ENCODE measurements at places on chromosomes 5 and 9.

DNA sequence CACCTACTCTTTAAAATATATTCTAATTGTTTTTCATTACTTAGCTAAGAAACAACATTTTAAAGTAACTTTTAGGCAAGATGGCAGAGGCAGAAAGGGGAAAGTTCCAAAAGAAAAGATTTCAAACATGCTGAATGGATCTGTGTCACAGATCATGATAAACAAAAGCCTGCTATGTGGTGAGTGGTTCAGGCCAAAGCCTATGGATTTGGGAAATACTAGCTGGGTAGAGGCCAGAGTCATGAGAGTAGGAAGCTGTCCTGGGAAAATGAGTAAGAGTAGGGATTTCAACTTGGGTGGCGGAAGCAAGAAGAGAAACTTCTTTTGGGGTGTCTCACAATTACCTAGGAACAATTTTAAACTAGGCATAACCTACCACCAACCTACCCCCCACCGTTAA lies 68.7 kb upstream of the GRHPR start:
- DNase-seq = no peak

DNA sequence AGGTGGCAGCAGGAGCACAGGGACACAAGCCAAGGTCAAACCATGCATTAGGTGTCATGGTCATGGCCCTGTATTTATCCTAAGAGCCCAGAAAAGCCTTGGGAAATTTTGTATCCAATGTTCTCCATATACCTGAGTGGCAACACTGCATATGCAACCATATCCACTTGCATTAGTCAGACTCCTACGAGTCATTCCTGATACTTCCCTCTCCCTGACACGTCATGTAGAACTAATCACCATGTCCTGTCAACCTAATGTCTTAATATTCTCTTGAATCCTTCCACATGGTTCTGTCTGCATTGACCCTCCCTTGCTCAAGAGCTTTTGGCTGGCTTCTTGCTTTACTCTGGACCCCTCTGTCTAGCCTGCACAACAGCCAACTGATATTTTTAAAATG lies 9.4 kb downstream of the SCGB3A2 start:
- no peak for DNase-seq

GRCh38 chr5:173835131-173835530 lies 53.0 kb upstream of the CPEB4 start:
- no peak for DNase-seq

DNA sequence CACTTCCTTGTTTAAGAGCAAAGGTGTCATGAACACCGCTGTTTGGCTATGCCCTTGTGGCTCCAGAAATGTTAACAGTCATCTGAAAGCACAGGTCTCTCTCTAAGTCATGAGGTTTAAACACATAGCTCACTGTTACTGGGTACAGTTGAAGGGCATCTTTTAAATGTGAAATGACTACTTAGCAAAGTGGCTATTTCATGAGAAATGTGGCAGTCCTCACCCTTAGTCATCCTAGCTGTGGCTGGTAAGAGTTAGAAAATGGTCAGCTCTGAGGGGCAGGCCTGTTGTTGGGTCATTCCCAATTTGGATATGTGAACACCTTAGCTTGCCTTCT lies 24.2 kb upstream of the TMEM171 start:
- DNase-seq = no peak

DNA sequence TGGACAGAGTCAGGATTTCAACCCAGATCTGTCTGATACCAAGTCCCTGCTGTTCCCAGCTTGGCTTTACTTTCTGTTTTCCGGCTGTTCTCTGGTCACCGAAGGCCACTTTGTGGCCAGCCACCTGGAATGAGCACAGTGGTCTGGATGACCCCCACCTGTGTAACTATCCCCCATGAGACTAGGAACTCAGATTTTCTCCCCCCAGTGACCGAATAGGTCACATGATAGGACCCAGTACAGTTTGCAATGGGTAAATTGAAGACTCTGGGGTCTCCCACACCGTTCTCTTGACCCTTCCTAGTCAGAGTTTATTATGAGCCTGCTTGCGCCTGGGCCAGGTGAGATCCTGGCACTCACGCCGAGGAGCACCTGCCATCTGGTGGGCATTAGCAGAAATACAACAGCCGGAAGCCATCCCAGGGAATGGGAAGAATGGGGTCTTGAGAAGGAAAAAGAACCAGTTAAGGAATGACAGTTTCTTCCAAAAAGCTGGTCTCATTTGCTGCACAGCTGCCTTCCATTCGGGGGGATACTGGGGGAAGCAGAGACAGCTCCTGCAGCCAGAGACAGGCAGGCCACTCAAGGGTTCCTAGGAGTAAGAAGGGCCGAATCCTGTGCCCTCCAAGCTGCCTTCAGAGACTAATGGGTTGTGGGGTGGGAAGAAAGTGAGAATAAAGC lies 7.1 kb downstream of the PHYHD1 start:
- DNase-seq = peak; percentile 56

DNA sequence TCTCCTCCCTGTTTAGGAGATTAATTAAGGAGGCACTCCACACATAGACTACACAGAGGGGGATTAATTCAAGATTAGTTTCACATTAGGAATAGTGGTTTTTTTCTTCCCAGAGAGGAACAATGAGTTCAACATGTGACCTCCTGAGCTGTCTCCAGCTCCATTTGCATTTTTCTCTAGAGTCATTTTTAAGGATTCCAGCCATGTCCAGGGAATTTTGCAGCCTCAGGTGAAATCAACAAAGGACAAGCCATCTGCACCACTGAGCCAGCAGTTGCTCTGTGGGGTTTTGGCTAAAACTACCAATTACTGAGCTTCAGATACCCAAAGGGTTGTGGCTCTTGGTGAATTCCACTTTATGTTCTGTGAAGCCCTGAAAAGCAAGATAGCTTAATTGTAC lies 258.5 kb upstream of the PPP1R2B start:
- no peak for DNase-seq

DNA sequence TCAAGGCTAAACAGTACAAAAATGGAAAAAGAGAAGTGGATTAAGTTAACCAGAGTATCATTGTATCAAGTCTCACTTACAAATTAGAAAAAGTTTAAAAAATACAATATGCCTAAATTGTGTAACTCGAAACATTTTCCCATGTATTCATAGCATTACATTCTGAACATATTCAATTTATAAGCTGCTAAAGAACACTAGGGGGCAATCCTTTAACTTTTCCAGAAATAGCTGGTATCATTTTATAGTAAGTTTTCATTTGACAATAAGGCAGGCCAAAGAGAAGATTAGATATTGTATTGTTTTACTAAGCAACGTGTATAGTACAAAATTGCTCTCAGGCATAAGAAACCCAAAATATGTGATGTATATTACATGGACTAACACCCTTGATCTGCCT lies 234.6 kb downstream of the ADGRV1 start:
- DNase-seq = no peak

DNA sequence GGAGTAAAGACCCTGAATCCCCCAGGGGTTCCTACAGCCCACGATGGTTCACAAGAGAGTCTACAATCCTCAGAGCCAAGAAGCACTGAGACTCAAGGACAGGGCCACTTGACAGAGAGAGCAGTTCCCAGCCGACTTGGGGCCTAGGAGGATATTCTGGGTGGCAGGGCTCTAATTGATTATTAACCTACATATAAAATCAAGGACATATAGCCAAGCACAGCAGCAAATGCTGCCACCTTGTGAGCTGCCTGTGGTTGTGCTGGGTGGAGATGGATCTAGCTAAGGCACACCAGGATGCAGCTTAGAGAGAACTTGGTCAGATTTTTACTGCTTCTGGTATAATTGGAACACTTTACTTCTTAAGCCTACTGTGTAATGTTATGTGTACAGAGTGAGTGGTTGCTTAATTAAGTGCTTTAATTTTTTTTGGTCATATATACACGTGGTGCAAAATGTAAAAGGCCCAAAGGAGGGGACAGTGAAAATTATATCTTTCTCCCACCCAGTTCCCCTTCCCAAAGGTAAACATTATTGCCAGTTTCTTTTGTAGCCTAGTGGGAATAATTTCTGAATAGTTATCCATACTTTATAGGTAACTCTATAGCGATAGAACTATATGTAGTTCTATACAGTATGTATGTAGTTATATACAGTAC lies 78.8 kb downstream of the F2RL2 start:
- peak; percentile 15 for DNase-seq

- DNase-seq = peak; percentile 90
These were observed 213.3 kb downstream of the CDK5RAP2 start for GRCh38 chr9:120366644-120367019.

DNA sequence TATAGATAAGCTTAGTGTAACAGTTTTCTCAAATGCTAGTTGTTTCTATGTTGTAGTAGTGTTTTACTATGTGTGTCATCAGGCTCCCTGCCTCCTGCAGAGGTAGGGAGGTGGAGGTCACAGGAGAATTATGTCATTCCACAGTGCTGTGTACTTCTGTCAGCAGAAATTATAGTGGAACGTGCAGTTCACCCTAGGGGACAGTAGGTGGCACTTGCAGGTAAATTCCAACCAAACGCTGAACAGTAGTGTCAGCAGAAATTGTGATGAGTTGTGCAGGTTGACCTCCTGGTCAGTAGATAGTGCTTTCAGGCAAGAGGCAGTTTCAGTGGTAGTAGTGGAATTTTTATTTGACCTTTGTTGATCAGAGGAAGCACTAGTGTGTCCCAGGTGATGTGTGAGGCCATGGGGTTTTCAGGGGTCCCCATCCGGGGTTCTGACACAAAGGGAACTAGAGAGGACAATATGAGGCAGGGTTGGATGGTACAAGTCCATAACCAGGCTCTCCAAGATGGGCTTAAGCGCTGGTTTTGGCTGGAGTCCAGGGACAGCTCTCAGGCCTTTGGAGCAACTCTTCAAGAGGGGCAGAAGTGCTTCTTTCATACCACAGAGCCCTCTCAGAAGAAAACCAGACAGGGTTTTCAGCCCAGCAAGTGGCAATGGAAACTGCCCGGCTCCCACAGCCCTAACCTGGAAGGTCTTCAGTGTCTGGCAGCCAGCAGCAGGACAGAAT lies 402.9 kb downstream of the CYLC2 start:
- peak; percentile 59 for DNase-seq

DNA sequence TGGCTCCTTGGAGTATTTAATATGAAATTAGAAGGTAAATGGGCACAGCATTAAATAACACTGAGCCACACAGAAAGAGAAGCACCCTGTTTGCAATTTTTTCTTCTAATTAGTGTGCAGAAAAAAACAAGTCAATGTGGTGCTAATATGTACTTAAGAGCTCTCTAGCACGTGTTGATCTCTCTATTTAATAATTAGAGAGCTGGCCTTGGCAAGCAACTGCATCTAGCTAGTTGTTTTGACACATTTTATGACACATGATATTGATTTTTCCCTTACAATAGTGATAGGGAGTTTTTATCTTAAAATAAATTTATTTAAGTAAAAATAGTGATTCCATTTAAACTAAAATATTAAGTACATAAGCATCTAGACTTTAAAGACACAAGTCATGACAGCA lies 54.5 kb upstream of the NUDT12 start:
- no peak for DNase-seq

DNA sequence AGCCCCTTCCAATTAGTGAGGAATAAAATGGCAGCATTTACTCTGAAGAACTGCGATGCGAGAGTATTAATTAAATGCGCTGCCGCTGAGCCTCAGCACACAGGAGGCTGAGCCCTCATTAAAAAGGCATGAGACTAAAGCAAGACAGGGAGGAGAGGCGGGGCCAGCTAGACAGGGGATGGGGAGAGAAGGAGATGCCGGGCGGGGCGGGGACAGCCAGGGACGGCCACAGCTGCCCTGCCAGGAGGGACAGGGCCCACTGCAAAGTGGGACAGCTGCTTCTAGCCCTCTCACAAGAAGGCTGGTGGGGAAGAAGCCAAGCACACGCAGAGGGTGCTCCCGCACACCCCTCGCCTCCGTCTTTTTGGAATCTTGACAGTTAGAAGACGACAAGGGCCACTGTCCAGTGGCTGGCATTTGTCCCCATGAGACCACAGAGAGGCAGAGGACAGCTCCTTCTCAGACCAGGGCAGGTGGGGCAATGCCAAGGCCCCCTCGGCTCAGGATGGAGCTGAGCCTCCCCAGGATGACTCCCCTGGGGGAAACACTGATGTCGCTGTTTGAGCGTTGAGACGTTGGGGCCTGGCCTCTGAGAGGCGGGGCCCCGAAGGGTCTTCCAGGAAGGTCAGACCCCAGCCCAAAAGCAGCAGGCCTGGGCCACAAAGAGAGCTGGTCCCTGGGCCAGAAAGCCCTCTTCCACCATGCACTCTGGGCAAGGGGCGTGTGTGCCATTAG lies 26.9 kb downstream of the ADAMTS2 start:
- no peak for DNase-seq

DNA sequence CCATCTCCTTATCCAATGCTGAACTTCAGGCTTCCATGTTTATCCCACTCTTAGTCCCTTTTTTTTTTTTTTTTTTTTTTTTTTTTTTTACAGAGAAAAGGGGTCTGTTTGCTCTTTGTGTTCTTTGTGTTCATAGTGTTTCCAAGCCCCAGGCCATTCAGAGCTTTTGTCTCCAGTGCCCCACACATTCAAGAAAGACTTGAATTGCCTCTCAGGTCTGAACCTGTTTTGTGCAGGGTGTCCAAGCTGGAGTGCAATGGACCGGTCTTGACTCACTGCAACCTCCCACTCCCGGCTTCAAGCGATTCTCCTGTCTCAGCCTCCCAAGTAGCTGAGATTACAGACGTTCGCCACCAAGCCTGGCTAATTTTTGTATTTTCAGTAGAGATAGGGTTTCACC lies 191.2 kb downstream of the PALM2AKAP2 start:
- no peak for DNase-seq

DNA sequence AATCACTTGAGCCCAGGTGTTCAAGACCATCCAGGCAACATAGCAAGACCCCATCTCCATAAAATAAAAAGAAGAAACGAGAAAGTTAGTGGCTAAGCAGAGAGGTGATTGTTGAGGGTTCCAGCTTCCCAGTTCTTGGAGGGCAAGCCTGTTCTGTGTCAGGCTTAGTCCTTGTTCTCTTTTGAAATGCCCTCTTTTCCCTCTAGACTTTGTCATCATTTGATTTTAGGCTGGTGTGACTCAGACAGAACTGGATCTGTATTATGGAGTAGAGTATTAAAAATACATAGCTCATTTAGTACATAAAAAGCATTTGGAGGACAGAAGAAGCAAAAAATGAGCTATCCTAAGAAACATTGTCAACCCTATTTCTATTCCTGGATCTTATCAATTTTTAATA lies 159.4 kb downstream of the CD180 start:
- DNase-seq = no peak

DNA sequence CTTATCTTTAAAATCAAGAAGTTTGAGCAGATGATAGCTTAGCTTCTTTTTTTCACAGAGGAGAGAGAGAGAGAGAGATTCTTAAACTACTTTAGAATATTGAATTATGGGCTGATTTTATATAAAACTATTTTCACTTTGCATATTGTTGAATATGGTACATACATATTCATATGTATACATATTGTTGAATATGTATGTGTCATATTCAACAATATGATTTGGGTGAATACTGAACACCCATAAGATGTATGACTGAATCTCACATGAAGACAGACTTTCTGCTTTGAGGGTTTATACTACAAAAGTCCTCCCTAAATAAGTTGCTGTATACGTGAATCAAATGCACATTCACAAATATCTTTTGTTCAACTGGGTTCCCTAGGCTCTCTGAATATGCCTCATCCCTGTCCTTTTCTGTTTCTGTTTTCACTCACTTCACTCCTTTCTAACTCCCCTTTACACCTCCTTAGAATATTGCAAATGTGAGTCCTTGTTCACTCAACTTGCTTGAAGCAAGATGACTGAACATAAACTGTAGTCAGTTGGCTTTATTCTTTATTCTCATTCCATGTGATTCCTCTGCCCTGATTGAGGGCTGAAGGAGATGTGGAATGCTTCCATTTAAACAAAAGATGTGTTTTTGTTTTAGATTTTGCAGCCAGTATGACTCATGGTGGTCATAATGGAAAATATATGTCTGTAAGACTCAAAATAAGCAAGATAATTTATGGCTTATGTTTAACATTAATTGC lies 225.4 kb upstream of the DAB2 start:
- DNase-seq = no peak
